ENCODE measurements at places on chromosomes 4 and X. TPM values are rescaled to one million over a fixed set of nuclear protein-coding genes. Genes with fewer than 3 reads are reported as not detected.

DNA sequence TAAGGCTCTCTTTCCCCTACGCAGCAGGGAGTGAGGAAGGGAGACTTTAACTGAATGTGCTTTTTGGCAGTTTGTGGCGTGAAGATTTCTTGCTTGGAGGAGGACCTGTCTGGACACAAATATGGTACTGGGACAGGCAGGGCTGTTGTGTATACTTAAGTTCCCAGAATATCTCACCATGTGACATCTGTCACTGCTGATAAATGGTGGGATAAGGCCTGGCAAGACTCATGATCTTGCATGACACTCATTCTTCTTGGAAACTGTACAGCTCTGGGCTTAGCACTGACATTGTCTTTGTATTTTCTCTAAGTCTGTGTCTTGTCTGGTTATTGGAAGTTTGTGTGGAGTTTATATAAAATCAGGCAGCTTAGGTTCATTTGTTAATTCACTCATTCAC is 93.1 kb downstream of the STK32B start:
- DNase-seq = no peak

- DNase-seq = no peak
These were observed 15.3 kb downstream of the HOPX start for GRCh38 chr4:56665781-56666180.

GRCh38 chrX:124747295-124747694 is 400.9 kb downstream of the SH2D1A start:
- DNase-seq = no peak

- no peak for DNase-seq
These were observed 215.4 kb downstream of the IL1RAPL1 start for GRCh38 chrX:28802625-28803024.

DNA sequence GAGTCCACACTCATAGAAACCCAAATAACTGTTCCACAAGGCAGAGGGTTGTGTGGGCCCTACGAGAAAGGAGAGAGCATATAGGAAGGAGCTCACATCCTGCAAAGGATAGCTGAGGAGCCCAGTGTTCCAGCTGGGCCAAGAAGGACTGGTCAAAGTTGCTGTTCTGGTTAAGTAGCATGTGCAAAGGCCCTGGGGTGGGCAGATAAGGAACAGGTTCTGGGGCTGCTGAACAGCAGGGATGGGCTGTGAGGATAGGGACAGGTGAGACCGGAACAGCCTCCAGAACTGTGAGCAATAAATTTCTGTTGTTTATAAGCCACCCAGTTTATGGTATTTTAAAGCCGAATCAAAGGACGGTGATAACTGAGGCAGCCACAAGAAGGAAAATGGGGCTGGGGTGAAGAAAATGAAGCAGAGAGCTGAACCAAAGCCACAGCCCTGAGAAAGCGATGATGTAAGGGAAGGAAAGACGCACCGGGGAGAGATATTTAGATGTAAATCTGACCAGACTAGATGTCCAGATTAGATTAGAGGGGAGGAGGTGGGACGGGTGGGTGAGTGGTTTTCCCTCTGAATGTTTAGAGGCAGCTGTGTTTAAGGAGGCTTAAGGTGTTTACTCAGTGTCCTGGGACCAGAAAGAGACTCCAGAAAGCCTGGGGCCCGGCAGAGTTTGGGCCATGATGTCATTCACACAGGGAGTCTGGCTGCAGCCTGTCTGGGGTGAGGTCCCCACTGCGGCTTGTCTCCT is 180.8 kb upstream of the BCOR start:
- no peak for DNase-seq

GRCh38 chrX:12978205-12979025 is 3.5 kb downstream of the TMSB4X start:
- peak; percentile 37 for DNase-seq

GRCh38 chr4:124710911-124711310 is 1.6 kb downstream of the ANKRD50 start:
- DNase-seq = no peak

DNA sequence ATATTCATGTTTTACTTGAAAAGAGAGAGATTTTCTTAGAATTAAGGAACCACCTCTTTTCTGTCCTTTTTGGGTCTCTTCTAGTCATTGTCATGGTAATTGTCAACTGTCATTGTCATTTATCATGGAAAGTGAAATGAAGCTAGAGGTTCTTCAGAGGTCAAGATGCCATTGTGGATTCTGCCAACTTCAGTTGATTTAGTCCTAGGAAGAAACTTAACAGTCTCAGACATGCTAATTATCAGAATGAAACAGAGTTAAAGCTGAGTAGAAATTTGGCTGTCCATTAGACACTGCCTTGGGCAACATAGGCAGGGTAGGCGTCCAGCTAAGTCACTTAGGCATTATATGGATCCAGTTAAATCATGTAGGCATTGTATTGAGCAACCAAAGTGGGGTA is 796.1 kb upstream of the ADGRL3 start:
- no peak for DNase-seq

The HOPX gene
- 6.0 TPM for total RNA-seq

The UBA1 gene
- total RNA-seq = 187 TPM

Data from uterus (tissue), 4 donors.